ENCODE measurements at places on chromosomes 13 and 19.

DNA sequence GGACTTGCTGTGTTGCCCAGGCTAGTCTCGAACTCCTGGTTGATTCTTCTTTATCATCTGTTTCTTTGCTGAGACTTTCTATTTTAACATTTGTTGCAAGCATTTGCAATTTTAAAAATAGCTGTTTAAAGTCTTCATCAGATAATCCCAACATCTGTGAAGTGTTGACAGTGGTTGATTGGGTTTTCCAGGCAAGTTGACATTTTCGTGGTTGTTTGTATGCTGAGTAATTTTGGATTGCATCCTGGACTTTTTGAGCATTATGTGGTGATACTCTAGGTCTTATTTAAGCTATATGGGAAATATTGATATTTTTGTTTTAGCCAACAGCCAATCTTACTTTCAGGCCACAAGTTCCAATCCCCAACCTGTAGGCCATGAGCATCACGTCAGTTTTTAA is 25.1 kb downstream of the AP1M1 start:
- DNase-seq = peak; percentile 41

DNA sequence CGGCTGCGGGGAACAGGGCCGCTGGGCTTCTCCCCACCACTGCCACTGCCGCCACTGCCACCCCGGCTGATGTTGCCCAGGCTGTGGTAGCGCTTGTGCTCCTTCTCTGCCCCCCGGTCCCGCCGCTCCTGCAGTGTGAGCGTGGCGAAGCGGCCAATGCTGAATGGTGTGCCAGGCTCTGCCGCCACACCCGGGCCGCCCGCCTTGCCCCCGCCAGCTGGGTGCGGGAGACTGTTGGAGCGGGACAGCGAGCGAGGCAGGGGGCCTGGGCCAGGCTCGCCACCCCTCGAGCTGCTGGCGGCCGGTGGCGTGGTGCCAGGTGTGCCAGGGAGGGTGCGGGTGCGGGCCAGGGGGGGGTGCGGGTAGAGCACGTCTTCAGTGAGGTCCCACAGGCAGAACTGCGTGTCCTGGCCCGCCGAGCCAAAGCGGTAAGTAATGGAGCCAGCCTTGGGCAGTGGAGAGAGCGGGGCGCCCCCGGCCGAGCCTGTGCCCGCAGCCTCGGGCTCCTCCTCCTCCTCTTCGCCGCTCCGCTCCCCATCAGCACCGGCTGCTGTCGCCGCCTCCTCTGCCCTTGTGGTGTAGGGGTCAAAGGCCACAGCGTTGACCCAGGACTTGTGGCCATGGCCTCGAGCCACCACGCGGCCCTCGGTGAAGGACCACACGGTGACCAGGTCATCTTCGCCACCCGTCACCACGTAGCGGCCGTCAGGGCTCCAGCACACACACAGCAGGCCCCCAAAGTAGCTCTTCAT is 3.7 kb upstream of the DMPK start:
- no peak for DNase-seq

- DNase-seq = no peak
These were observed at the start of gene HSH2D for GRCh38 chr19:16143399-16144215. TSS of gene HSH2D (plus strand) at chr19:16143685. CDS start at chr19:16148751, 5,066 bp downstream.

DNA sequence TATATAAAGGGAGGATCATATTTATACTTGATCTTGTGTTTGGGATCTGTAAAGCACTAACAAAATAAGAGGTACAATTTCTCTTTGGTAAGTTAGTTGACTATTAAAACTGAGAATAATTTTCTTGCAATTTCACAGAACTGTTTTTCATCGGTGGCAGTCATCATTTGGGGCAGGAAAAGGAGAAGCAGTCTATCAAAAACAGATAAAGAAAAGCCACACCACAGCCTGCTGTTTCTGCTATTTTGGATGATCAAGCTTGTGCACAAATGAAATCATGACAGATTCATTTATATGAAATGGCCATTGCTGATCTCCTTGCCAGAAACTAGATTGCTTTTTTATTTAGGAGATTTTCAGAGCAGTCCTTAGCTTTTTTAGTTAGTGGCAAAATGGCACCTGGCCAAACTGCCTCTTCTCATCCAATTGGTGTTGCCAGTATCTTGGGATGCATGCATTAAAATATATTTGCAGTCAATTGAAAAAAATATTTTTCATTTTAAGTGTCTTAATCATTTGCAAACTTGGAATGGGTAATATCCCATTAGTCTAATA is 326.0 kb downstream of the HS6ST3 start:
- no peak for DNase-seq

DNA sequence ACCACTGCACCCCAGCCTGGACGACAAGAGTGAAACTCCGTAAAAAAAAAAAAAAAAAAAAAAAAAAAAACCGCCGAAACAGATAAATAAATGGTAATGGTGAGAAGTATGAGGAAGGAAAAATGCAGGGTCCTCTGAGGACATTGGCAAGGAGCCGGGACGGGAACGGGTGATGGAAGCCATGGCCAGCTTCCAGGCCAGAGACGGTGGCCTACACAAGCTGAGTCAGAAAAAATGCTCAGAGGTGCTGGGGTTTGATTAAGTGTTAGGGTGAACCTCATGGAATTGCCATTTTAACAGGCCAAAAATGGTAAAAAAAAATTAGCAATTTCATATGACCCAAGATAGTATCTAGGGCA is 866 bp upstream of the ZSWIM4 start:
- peak; percentile 80 for DNase-seq

GRCh38 chr13:106455777-106456176 is 79.7 kb downstream of the EFNB2 start:
- no peak for DNase-seq

DNA sequence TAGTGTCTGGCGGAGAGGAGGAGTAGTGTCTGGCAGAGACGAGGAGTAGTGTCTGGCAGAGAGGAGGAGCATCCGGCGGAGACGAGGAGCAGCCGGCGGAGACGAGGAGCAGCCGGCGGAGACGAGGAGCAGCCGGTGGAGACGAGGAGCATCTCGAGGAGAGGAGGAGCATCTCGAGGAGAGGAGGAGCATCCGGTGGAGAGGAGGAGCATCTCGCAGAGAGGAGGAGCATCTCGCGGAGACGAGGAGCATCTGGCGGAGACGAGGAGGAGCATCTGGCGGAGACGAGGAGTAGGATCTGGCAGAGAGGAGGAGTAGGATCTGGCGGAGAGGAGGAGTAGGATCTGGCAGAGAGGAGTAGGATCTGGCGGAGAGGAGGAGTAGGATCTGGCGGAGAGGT is 18.2 kb downstream of the C13orf46 start:
- no peak for DNase-seq

DNA sequence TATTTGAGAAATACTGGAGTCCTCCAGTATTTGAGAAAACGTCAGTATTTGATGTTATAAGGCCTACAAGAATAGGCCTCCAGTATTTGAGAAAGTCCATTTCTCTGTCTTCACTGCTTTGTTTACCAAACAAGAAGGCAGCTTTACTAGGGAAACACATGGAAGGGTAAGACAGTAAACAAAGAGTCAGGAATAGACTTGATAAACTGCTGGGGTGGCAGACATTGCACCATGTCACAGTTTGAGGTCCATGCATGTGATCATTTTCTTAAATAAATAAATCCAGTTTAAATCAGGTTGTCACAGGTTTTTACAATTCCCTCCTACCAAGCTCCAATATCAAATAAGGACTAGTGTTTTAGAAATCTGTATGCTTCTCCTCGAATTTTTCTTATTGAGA is 1431.0 kb upstream of the SPRY2 start:
- no peak for DNase-seq

DNA sequence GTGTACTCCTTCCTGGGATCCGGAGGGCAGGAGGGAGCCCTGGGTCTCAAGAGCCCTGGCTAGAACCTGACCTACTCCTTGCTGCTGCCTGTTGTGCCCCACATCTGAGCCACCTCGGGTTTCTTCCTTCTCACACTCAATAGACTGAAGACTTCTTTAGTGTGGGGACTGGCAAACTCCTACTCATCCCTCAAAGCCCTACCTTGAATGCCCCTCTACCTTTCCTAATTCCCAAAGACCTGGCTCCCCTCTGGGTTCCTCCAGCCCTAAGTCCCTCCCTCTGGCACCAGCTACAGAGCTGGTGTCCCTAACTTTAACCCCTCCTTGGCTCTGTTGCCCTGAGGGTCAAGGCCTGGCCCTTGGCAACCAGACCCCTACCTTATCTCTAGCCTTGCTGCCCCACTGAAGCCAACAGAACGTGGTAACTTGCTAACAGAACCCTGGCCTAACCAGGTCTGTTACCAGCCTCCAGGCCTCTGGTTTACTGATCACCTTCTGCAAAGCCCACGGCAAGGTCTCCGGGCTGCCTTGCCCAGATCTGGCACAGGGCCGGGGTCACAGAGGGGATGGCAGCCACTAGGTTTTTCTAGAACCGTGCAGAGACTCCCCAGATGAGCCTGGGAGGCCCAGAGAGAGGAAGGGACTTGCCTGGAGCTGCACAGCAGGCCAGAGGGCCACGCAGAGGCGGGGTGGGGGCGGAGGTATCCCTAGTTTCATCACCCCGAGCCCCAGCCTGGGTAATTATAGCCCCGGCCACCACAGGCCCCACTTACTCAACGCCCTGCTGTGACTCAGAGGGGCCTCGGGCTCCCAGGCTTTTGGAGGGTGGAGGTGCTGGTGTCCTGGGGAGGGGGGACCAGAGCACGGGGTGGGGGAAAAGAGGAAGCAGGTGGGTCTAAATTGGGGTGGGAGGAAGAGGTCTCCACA is 15.3 kb downstream of the ZBTB7A start:
- no peak for DNase-seq

GRCh38 chr13:111954661-111955411 is 112.1 kb upstream of the SOX1 start:
- no peak for DNase-seq

- DNase-seq = no peak
These were observed 1.5 kb downstream of the CERS1 start for GRCh38 chr19:18894254-18895037.

DNA sequence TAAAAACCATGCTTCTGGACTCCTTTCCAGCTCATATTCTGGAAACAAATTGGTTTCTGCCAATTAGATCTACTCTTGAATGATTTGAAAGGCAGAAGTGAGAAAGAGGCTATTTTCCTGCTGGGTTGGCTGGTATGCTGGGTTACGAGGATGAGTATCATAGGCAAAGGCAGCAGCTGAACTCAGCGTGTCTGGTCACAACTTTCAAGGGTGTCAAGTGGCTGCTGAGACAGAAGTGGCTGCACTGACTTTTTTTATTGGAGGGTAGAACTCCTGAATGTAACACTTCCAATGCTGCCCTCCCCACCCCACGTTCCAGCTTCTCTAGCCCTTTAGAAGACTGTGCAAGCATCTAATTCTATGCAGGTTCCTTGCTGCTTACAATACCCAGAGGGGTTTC is 8.3 kb upstream of the DZIP1 start:
- no peak for DNase-seq

GRCh38 chr13:44629465-44630183 is 53.5 kb upstream of the TSC22D1 start:
- peak; percentile 37 for DNase-seq

DNA sequence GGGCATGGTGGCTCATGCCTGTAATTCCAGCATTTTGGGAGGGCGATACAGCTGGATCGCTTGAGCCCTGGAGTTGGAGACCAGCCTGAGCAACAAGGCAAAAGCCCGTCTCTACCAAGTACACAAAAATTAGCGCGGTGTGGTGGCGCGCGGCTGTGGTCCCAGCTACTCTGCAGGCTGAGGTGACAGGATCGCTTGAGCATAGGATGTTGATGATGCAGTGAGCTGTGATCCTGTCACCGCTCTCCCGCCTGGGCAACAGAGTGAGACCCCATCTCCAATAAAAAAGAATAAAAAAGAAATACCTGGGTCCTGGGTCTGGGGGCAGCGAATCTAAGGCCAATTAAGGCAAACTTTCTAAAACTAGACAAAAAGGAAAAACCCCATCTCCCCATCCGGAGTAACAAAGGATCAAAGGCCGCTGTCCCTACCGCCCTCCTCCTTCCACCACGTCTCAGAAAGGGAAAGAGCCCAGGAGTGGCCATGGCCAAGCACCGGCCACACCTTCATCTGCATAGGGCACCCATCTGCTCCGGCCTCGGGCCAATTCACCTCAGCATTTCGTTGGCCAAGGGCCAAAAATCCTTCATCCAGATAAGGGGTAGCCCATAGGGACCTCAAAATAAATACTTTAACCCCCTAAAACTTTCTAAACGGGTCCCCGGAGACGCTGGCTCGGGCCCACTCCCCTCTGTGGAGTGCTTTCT is 851 bp downstream of the ZNF320 start:
- DNase-seq = no peak

DNA sequence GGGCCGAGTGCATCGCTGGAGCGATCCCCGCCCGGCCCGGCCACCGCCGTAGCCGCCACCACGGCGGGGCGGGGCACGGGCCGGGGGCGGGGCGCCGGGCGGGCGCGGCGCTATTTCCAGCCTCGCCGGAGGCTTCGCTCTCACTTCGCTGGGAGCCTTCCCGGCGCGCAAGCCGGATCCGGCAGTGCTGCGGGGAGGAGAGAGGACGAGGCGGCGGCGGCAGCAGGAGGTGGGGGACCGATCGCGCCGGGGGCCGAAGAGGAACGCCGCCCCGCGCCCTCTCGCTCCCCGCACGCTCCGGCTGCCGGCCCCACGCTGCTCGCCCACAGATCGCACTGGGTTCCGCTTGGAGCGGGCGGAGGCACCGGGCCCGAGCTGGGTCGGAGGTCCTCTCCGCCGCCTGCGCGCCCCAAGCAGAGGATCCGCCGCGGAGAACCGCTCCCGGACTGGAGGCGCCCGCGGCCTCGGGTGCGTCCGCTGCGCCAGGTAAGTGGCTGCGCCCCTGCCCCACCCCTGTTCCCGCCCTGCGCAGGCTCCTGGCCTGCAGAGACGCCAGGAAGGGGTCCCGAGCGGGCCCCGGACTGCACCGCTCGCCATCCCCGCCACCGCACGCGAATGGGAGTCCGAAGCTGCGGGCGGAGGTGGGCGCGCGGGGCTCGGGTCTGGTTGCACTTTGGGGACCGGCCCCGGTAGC is at the start of gene CHST8:
TSS of gene CHST8 (plus strand) at position 143 of the 694 bp plus-strand sequence. CDS start 67,309 bp downstream, outside the sequence.
- no peak for DNase-seq

DNA sequence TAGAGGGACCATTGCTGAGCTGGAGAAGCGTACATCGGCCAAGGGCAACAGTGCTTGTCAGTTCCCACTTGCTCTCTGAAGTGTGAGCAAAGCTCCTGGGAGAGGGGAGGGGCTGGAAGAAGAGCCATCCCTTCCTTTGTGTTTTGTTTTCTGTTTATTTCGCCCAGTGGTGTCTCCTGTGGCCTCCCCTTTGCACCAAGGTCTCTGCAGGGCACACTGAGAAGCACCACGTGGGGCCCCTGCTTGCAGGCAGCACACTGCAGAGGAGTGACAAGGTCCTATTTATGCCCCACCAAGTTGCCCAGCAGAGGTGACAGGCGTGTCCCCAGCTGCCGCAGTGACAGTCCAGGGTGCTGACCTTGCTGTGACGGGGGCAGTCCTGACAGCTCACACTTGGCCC is 24.0 kb downstream of the GRIN2D start:
- no peak for DNase-seq

GRCh38 chr13:110902370-110902769 is 12.5 kb downstream of the ANKRD10 start:
- no peak for DNase-seq

- DNase-seq = no peak
These were observed 29.9 kb upstream of the FAM124A start for GRCh38 chr13:51192348-51192747.
